Kidney (tissue), 22 donors: ENCODE measurements at places on chromosomes 13 and 19.

GRCh38 chr13:112899281-112900225 is 69.5 kb upstream of the MCF2L start:
- no peak for DNase-seq

DNA sequence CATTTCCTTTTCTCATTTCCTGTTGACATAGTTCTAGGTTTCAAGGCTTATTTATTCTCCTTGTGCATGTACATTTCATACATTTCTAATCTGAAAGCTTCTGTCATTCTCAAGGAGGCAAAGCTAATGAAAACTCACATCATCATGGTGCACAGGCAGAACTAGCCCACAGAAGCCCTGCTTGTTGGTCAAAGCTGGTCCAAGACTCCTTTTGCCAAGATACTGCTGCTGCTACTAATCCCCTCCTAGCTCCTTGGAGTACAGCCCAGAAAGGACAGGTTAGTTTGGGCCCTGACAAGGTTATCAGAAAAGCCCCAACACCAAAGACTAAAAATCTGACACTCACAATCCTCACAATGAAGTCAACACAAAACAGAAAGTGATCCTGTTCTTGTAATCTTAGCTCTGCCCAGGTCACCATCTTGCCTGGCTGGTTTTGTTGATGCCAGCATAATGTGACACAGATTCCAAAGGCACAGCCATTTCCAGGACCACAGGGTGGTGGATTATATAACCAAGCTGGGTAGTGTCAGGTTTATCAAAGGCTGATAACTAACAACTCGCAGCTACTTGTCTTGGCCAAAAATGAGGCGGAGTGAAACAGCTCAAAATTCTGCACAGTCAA is 417.4 kb downstream of the NDFIP2 start:
- DNase-seq: no peak

GRCh38 chr13:76790526-76790925 is 95.7 kb downstream of the KCTD12 start:
- no peak for DNase-seq

- no peak for DNase-seq
Measured at GRCh38 chr13:44024846-44025195, 145.1 kb downstream of the LACC1 start.

GRCh38 chr13:114124921-114125320 is 7.5 kb downstream of the RASA3 start:
- DNase-seq: no peak
